ENCODE measurements at places on chromosomes 5 and 9. TPM values are rescaled to one million over a fixed set of nuclear protein-coding genes. Genes with fewer than 3 reads are reported as not detected.
A peak's percentile ranks its signal among the peaks of the same experiment; 100 is the strongest.

- DNase-seq = peak; percentile 47
These were observed 33.1 kb downstream of the SCGB3A1 start for GRCh38 chr5:180558232-180558631.

DNA sequence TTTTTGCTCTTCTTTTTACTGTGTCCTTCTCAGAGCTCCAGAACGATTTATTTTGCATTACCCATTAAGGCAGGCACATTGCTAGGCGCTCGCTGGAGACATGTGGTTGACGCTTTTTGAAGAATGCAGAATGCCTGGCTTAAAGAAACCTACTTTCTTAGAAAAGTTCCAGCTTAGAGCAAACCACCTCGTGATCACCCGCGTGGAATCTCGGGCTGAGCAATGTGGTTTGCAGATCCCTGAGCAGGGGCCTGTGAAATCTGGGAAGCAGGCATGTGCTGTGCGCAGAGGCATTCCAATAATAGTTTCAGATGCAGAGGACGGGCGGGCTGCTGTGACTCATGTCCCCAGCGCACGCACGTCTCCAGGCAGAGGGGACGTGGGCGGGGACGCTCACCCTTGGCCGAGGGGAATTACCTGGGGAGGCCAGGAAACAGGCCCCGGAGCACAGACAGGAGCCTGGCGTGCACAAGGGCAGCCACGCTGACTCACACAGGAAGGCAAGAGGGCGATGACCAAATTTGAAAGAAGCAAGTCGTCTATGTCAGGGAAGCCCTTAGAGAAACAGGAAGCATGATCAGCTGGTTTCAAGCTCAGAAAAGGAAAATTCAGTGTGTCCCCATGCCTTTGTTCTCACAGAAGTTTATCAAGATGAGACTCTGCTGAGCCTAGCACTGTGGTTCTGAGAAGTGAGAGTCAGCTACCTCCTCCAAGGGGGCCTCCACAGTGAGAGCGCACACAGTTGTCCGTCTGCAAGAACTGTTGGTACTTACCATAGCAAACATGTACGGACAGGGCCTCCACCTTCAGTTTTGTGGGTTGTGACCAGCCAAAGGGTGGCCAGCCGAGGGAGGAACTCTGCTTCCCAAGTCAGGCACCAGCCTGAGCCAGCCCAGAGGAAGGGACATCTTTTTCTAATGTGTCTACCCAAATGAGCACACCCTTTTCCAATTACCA is 218.6 kb downstream of the PIK3R1 start:
- DNase-seq = peak; percentile 19

DNA sequence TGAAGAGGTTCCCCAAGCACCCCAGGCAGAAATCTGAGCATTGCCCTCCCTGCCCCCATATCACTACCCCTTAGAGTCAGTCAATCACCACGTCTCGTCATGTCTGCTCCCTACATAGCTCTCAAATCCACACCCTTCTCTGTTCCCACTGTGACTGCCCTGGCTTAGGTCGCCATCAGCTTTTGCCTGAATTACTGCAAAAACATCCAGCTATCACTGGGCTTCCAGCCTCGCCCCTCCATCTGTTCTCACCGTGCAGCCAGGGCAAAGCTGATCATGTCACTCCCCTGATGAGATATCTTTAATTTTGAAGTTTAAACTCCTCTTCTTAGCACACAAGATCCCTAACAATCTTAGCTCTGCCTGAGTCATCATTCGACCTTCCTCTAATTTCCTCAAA is 89.6 kb upstream of the TBC1D2 start:
- no peak for DNase-seq

The NMUR2 gene
- not detected for total RNA-seq

DNA sequence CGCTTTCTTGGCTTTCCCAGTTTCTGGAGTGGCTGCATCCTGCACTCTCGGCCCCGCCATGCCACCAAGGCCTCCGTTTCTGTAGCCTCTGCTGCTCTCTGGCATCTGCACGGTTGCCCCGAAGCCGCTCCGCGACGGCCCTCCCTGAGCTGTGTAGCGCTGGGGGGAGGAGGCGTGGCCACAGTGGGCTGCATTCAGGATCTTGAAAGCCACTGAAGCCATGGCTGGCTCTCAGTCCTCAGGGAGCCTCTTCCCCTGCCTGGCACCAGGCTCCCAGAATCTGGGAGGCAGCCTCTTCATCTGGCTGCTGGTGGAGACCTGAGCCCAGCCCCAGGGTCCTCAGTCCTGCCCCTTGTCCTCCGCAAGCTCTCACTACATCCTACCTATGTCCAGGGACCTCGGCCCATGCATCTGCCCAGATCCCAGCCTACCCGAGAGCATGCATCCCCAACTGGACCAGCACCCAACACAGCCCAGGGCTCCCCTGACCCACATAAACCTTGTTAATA is 25.1 kb downstream of the PAEP start:
- peak; percentile 57 for DNase-seq

- no peak for DNase-seq
These were observed 17.8 kb upstream of the SLC12A7 start for GRCh38 chr5:1129711-1130055.

The CAMLG gene
- 41.1 TPM for total RNA-seq

DNA sequence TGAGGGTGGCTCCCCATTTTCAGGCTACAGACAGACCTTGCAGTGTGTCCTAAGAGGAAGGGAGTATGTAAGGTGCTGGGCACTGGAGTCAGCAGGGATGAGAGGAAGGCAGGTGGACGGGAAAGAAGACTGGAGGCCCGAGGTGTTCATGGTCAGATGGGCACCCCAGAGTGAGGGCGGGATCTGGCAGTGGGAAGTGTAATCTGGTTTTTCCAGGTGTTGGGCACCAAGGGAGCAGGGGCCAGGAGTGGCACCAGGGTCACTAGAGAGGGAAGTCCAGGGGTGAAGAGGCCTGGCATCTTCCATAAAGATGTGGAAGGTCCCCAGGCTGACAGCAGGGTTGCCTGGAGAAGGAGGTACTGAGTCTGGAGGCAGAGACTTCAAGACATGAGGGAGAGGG is 29.7 kb downstream of the PITX1 start:
- DNase-seq = no peak

GRCh38 chr5:78157001-78157400 is 137.5 kb downstream of the AP3B1 start:
- DNase-seq = peak; percentile 21

GRCh38 chr9:132472199-132472598 is 62.2 kb downstream of the CFAP77 start:
- DNase-seq = no peak

Measured in H7 (cell line).